ENCODE measurements at places on chromosomes 12 and 14. TPM values are rescaled to one million over a fixed set of nuclear protein-coding genes. Genes with fewer than 3 reads are reported as not detected.

DHH gene
- 3.6 TPM for total RNA-seq

RFX4 gene
- not detected for total RNA-seq

KRT77 gene
- not detected for total RNA-seq

SMOC1 gene
- 2.9 TPM for total RNA-seq

HOXC12 gene
- not detected for total RNA-seq

HCAR3 gene
- 0.29 TPM for total RNA-seq

ESR2 gene
- total RNA-seq = 0.27 TPM

ANAPC7 gene
- total RNA-seq = 37.5 TPM

KLRC2 gene
- total RNA-seq = not detected

JDP2 gene
- 48.3 TPM for total RNA-seq

RERG gene
- total RNA-seq = 77.3 TPM

C1QL4 gene
- total RNA-seq = not detected

MRPL42 gene
- total RNA-seq = 48.5 TPM

NINJ2 gene
- total RNA-seq = 3.8 TPM

IL26 gene
- not detected for total RNA-seq

CLMN gene
- 18.3 TPM for total RNA-seq

NPAS3 gene
- 0.71 TPM for total RNA-seq

SERPINA9 gene
- total RNA-seq = not detected

PTGDR gene
- 0.71 TPM for total RNA-seq

HCAR2 gene
- total RNA-seq = 0.29 TPM

PROX2 gene
- total RNA-seq = not detected

NOVA1 gene
- 13.8 TPM for total RNA-seq

ACOT4 gene
- 0.39 TPM for total RNA-seq

PTCSC3 gene
- total RNA-seq = not detected

MAP1LC3B2 gene
- total RNA-seq = 3.1 TPM

ANO4 gene
- 0.32 TPM for total RNA-seq

GDF11 gene
- total RNA-seq = 9.4 TPM

HEBP1 gene
- 73.6 TPM for total RNA-seq
